ENCODE measurements at places on chromosomes 2 and 18.

- DNase-seq: no peak
Observed at GRCh38 chr2:47686018-47686417, 96.9 kb upstream of the MSH6 start.

- no peak for DNase-seq
Observed at GRCh38 chr2:236261452-236261851, 2.8 kb downstream of the ASB18 start.

DNA sequence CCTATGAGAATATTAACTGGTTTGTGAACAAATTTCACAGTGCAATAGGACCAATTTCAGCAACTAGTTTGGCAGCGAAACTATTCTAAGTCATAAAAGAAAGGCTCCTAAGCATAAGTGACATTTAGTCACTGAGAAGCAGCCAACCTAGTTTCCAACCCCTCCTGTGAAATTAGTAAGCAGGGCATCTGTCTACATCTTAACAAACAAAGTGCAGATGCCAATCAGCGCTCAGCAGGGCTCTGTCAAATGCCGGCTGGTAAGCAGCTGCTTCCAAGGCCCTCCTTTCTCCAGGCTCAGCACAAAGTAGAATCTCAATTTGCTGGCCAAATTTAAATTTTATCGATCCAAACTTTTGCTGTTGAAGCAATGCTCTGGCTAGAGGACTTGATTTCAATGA, 124.7 kb downstream of the ICOS start:
- DNase-seq: no peak

DNA sequence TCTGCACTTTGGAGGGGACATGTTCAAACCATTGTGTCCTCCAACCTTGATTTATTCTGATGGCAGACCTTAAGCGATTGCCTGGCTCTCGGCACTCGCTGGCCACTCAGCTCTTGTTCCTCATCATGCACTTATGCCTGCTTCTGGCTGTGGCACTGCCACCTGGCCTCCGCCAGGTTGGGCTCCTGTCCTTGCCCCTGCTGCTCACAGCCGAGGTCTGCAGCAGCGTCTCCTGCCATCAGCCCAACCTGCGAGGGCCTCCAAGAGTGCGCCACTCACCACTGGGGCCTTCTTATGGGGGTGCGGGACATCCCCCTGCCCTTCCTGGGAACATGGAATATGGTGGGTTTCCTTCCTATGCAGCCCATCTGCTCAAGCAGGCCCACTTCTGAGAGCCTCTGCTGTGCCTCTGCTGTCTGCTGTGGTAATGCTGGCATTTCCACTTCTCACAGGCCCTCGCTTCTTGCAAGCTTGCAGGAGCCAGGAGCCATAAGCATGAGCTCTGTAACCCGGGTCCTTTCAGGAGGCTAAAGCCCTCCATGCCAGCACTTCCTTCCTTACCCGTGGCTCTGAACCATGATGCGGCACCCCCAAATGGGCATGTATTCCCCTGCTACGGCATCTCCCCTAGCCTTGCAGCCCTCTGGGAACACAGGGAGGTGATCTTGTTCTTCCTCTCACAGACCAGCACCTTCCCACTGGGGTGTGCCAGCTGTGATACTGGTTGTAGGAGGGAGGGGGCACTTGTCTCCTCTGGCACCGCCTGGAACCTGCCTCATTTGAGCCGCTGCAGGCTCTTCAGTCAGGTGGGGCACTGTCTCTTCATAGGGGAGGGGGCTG, 58.6 kb upstream of the HS6ST1 start:
- no peak for DNase-seq

GRCh38 chr2:24432735-24433134, 58.3 kb upstream of the NCOA1 start:
- no peak for DNase-seq

DNA sequence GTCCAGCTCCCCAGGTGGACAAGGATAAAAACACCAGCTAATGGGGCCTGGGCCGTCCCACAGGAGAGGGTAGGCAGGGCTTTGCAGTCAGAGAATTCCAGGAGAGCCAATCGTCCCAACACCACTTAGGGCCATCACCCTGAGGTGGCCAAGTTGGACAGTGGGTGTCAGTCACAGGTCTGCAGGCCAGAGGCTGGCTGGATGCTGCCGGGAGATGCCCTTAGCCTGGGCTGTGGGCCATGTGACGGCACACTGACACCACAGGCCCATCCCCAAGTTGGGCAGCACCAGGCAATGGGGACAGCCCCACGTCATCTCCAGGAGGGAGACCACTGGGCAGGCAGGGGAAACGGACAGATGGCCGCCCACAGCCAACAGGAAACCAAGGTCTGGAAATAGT, 53.9 kb downstream of the KIF1A start:
- DNase-seq: no peak

DNA sequence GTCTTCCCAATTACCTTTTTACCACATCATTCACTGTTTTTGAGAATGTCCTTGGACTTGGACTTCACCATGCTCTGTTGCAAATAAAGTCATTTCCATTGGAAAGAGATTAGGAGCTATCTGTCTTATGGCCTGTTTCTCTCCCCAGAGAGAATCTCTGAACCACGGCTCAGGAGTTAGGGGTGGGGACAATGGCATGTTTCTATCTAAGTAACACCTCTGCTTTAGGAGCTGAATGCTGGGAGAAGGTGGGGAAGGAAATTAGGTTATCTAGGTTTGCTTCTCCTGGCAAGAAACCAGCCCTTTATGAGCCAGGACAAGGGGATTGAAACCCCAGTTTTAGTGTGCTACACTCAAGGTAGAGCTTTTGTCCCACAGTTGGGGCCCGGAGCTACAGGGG, 86.3 kb downstream of the AGPS start:
- no peak for DNase-seq

DNA sequence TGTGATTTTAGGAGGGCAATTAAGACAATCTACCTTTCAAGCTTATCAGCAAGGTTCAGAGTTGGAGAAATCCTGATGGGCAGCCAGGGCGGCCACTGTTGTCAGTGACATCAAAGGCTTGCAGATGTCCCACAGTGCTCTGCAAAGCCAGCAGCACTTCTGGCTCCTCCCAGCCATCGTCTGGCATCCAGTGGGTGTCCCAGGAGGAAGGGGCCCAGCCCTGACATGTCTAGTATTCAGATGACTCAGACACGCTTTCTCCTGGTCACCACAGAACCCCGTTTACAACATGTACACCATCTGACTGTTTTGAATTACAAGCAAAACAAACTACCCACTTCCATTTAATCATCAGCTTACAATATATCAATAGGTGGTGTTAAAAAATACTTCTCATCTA, 61.4 kb downstream of the CYRIA start:
- no peak for DNase-seq
